ENCODE measurements at places on chromosomes 13 and 19.

DNA sequence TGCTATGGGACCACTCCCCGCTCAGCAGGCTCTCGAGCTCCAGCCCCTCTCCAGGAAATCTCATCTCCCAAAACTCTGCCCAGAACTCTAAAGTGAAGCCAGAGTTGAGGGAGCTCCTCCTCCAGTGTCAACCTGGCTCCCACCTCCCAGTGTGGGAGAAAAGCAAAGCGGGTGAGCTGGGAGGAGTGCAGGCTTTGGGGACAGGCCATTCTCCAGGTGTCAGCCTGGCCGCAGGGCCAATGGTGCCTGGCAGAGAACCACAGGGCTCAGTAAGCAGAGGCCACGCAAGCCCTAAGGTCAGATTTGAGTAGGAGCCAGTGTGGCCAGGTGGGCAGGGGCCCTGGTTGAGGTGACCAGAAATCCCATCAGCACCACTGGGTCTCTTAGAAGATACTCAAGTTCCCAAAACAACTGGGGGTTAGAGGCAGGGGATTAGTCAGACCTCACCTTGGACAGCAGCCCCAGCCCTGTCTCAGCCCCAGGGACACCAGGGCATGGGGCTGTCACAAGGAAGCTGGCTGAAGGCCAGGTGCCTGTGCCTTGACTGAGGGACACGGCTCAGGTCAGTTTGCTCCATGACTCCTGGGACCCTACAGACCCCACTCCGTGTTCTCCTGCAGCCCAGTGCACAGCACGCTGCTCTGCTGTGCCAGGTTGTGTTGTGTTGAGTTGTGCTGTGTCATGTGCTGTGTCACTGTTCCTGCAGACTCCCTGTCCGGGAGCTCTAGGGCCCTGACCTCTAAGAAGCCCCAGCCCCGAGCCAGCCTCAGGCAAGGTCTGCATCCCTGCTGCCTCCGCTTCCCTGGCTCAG, 2.8 kb upstream of the ZNF181 start:
- no peak for DNase-seq

- no peak for DNase-seq
Measured at GRCh38 chr19:33024398-33024797, 40.3 kb downstream of the RHPN2 start.

DNA sequence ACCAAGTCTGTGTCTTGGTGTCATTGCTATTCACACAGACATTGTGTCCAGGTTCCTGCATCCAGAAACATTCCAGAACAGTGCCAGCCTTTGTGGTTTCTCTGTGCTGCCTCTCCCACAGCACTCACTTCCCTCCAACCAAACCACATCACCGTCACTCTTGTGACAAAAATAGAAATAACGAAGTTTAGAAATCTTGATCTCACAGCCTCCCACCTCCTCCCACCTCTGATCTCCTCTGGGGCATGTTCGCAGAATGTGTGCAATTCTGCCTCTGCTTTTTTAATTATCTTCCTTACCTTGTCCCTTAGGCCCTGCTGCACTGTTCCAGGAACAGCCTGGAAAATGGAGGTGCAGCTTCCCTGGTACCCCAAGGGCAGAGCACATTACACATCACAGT, 8.7 kb upstream of the SERPINE3 start:
- no peak for DNase-seq

GRCh38 chr13:66805657-66806056, 424.5 kb downstream of the PCDH9 start:
- no peak for DNase-seq
